Amniotic stem cell (primary cell): ENCODE measurements at places on chromosomes 16 and 17.

GRCh38 chr17:78675316-78675616, 98.1 kb upstream of the DNAH17 start:
- no peak for DNase-seq

- no peak for DNase-seq
These were observed 28.5 kb upstream of the KDM8 start for GRCh38 chr16:27174798-27175197.

DNA sequence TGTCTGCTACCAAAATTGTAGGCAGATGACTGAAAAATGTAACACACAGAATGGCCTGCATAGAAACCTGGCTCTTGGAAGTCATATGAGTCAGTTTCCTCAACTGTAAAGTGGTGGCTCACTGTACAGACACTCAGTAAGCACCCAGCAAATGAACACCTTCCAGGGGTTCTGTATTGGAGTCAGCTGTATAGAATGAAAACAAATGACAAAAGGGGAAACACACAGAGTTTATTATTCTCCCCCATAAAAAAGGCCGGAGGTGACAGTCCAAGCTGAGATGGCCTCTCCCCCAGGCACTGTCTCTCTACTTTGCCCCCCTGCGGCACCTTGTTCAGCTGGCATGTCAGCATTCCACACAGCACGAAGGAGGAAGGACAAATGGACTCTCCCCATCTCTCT, 6.2 kb upstream of the MEOX1 start:
- no peak for DNase-seq

- no peak for DNase-seq
These were observed 227.6 kb upstream of the WSB1 start for GRCh38 chr17:27066315-27066714.

- DNase-seq, result no peak
These were observed 293.1 kb upstream of the N4BP1 start for GRCh38 chr16:48903039-48903438.

- no peak for DNase-seq
These were observed 22.0 kb downstream of the C16orf87 start for GRCh38 chr16:46808997-46809396.

DNA sequence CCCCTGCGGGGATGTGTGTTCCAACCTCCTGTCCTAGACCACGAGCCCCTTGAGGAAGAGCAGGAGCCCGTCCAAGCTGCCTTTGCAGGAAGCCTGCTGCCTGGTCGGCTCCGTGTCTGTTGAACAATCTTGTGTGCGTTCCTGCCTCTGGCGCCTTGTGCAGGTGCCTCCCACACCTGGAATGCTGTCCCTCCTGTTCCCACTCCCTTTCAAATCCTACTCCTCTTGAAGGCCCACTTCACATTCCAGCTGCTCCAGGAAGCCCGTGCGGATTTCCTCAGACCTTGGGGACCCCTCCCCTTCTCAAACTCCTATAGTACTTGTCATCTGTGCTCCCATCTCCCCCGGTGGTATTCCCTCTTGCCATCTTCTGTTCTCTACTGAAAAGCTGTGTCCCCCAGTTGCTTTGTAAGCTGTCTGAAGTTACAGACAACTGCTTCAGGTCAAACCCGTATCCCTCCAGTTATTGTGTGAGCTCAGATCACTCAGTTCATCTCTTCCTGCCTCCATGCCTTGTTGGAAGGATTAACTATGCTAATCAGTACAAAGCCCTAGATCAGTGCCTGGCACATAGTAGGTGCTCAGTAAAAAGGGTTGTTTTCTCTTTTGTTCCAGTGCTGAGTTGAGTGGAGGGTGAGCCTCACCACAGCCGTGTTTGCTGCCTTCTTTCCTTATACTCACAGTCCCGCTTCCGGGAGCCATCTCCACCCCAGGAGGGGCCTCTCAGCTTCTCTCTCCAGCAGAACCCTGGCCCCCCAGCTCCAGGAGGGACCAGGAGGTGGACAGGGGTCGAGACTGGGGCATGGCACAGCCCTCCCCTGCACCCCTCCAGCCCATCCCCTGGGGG, 241.8 kb upstream of the CIBAR2 start:
- DNase-seq, result no peak

GRCh38 chr16:56681939-56682702, at the start of gene MT1X:
Gene MT1X, plus strand, starts transcription at chr16:56682470. Its CDS starts 71 bp downstream, at chr16:56682541.
- peak; percentile 25 for DNase-seq

DNA sequence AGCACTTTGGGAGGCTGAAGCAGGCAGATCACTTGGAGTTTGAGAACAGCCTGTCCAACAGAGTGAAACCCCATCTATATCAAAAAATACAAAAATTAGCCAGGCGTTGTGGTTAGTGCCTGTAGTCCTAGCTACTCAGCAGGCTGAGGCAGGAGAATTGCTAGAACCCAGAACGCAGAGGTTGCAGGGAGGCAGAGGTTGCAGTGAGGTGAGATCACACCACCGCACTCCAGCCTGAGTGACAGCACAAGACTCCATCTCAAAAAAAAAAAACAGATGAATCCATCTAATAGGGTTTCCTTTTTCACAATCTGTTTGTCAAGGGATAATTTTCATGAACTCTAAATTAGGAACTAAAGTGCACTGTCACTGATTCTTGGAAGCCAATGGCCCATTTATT, 99.0 kb downstream of the PARN start:
- no peak for DNase-seq

DNA sequence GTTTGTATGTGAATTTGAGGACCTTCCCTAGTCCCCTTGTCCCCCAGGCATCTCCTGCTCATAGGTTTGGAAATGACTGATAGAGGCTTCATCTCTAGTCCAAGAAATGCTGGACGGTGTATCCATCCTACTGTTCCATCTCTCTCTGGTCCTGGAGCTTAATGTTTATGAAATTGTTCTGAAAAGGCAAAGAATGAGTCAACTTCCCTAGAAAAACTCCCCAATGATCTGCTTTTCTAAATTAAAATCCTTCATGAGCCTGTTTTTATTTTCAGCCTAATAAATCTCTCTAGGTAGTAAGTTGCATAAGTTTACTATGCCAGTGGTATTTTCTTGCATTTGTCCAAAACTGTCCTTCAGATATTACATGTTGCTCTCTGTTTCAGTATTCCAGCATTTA, 2.1 kb upstream of the IGSF6 start:
- no peak for DNase-seq

DNA sequence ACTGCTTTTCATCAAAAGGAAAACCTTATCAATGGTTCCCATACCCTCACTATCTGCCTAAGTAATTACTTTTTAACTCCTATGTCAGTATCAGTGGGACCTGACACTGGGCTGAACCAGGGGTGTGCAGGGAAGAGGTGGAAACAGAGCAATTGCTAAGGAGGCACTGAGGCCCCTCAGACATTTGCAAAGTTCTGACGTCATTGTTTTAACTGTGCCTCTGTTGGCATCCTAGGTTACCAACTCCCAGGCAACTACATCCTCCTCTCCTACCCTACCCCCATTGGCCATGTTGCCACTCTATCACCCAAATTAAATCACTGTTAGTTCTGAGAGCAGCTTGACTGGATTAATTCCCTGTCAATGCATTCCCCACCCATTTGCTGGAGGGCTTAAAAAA, 8.0 kb upstream of the WWOX start:
- DNase-seq, result no peak

DNA sequence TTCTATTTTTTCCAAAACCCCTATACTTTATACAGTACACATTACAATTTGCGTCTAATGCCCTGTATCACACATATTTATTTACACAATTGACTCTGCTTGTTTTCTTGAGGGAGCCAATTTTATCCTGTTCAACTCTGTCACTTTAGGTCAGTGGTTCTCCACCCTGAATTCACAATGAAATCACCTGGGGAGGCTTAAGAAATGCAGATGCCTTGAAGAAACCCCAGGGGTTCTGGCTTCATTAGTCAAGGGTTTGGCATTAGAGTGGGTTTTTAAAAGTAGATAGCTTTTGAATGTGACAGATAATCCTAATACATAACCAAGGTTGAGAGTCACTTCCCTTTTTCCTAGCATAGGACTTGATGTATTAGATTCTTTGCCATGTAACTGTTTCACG, 398.6 kb upstream of the ERCC4 start:
- DNase-seq, result no peak

DNA sequence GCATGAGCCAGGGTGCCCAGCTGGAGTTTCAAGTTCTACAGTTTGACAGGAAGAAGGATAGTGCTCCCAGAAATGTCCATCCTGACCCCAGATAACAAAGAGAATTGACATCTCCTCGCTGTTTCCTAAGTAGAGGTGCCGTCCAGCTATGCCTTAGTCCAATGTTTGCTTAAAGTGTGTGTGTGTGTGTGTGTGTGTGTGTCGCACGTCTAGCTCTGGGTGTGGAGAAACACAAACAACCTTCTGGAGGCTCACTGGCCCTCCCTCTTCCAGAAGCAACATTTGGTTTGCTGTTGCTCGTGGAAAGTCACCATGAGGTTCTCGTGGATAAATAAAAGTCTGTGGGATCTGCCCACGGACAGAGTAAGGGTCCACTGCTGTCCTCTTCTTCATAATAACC, 22.1 kb downstream of the EMP2 start:
- no peak for DNase-seq

GRCh38 chr17:2631211-2631610, 37.8 kb downstream of the PAFAH1B1 start:
- DNase-seq, result no peak

DNA sequence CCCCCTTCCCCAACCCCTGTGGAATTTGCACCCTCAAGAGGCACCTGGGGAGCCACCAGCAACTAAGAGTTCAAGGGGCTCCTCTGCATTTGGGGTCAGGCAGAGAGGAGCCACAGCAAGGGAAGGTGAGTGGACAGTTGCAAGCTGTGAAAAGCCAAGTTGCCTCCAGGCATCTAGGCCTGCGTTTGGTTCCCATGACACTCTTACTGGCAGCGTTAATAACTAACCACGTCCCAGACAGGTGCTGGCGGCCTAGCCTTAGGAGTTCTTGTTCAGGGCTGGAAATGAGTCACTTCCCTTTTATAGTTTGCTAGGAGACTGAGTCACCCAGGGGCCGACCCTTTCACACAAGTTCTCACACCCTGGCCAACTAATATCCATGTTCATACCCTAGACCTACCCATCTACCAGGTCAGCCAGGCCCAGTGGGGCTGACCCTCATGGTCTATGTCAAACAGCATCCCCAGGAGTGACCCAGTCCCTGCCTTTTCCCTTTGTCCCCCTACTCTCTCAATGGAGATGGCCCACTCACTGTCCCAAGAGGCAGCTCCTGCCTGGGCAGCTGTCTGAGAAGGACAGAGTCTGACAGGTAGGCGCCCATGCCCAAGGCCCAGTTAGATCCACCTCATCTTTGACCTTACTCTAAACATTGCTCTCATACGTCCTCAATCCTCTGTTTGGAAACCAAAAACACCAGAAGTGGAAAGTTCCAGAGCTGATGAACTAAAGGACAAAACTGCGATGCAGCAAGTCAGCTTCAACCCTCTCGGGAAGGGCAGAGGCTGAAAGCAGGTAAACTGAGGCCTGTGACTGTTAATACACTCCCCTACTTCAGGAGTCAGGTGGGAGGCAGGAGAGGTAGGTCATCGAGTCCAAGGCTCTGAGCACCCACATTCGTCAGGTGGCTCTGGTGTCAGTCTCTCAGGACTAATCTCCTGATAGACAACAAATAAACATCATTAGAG, 300.6 kb downstream of the SOX9 start:
- DNase-seq, result peak; percentile 69

DNA sequence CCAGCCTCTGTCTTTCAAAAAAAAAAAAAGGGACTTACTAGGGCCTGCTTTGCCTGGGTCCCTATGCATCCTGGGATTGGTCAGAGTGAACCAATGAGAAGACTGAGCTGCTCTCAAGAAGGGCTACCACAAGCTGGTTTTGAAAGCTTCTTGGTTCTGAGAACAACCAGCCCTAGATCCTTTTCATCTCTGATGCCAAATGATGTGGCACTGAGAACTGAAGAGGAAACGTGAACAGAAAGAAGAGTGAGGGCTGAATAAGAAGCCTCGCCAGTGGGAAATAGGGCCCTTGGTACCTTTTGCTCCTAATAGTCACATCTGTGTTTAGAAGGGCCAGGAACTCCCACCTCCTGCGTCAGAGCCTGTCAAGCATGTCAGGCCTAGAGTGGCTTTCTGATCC, 10.7 kb downstream of the TACO1 start:
- DNase-seq, result no peak

DNA sequence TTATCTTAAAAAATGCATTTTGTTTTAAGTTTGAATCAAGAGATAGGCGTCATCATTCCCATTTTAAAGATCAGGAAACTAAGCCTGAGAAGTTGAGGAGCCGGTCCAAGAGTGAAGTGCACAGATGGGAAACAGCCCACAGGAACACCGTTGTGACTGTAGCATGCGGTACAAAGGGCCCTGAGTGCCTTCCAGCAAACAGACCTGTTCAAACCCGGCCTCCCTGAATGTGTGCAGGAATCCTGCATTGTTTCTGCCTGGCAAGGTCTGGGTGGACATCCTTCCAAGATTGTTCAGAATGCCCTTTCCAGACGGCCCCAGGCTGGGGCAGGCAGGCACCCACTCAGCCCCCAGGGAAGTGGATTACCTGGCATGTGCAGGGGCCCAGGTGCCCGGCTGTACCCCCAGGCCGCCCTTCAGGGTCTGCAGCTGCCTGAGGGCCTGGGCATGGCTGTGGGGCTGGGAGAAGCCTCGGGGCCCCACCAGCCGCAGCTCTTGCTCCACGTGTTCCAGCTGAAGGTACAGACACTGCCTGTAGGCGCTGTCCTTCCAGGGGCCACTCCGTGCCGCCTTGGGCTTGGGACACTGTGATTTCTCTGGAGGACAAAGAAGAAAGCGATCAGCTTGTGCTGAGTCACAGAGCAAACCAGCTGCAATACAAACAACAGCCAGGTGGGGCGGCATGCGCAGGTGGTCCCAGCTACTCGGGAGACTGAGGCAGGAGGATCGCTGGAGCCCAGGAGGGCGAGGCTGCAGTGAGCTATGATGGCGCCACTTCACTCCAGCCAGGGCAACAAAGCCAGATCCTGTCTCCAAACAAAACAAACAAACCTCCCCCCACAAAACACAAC, 45.0 kb upstream of the GCSH start:
- no peak for DNase-seq

GRCh38 chr16:239948-240277, 5.3 kb downstream of the FAM234A start:
- no peak for DNase-seq

DNA sequence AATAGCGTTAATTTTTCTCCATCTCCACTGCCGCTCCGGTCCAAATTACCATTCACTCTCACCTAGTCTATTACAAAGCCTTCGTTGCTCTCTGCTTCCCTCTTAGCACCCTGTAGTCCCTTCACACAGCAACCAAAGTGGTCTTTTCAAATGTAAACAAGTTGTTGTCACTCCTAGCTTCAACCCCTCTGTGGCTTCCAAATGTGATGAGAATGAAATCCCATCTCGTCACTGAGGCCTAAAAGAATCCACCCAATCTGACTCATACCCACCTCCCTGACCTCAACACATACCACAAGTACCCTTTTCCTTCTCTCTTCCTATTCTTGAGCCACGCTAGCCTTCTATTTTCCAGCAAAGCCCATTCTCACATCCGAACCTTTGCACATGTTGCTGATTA, 2.2 kb upstream of the PELP1 start:
- DNase-seq, result no peak

DNA sequence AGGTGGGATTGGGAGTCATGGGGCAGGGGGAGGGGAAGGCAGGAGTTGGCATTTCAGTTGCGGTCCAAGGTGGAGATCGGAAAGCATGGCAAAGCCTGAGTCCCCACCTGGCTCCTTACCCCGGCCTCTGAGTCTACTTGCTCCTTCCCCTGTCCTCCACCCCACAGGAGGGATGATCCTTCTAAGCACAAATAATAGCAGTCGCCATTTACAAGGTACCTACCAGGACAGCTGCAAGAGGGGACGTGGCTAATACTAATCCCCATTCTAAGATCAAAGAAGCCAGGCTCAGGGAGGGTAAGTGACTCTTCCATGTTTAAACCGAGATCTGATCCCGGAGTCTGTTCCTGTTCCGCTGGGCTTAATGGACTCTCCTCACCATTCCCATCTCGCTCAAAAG, 396.3 kb downstream of the SLC39A11 start:
- no peak for DNase-seq
